ENCODE measurements at places on chromosomes 5 and 9.

DNA sequence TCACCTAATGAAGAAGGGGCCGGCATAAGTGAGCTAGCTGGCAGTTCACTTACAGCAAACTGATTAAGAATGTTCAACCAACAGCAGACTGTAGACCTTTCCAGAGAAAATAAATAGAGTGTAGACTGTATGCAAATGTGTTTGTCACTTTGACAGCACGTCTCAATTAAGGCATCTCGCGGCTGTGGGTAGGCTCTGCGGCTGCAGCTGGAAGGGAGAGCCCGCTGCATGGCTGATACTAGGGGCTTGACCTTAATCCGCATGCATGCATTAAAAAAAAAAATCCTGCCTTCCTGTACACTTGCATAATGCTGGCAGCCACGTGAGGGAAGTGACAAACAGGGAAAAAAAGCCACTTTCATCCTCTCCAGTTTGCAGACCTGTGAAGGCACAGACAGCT lies 82.3 kb downstream of the CRB2 start:
- DNase-seq = no peak

DNA sequence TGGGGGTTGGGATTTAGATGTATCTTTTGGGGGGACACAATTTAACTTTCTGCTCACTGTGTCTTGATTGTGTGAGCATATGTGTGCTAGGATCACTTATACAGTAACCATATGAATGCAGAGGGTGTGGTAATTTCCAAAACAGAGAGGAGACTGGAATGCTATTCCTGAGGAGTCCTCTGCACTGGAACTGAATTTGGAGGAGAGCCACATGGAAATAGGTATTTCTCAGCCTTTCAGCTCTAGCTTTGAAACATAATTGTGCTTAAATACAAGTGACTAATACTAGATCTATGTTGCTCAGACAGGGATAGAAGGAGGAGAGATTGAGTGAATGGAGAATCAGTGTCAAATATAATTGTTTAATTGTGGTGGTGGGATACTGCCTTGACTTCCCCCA lies 45.5 kb downstream of the FOCAD start:
- DNase-seq = no peak

DNA sequence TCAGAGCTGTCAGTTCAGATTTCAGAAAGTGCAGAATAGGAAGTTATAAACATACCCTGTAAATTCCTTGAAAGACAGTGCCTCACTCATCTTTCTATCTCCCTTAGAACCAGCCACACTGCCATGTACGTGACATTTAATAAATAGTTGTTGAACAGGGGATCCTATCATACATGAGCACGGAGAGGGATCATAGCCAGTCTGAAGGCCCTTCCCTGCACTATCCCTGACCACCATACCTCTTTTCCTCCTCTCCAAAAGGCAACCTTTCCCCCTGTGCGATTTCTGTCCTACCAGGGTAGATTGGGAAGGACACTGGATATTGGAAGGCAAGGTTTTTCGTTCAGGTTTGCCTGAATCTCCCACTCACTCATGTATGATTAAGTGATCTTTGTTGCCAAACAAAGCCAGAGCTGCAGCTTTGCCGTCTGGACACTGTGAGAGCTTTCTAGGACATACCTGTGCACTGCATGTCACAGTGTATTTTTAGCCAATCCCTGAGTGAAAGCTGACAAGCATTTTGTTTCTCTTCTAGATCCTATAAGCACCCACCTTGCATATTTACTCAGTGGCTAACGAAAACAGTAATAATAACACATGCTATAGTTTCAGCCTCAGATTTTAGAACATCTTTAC lies 986.5 kb upstream of the WWC1 start:
- no peak for DNase-seq

DNA sequence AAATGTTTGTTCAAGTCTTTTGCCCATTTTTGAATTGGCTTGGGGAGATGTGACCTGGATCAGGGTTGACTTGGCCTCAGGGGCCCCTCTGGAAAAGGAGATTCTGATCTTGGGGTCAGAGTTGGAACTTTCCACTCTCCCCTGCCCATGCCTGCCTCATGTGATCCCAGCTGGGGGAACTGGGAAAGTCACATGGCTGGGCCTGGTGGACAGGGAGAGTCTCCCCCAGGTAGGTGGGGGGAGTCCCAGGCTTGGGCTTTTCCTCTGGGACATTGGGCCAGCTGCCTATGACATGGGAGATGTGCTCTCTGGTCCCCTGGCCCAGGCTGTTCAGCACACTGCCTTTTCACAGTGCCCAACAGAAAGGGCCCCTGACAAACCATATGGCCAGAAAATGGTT lies 60.7 kb downstream of the NDST1 start:
- no peak for DNase-seq

- no peak for DNase-seq
Measured at GRCh38 chr5:96054311-96055030, 92.8 kb upstream of the ELL2 start.

DNA sequence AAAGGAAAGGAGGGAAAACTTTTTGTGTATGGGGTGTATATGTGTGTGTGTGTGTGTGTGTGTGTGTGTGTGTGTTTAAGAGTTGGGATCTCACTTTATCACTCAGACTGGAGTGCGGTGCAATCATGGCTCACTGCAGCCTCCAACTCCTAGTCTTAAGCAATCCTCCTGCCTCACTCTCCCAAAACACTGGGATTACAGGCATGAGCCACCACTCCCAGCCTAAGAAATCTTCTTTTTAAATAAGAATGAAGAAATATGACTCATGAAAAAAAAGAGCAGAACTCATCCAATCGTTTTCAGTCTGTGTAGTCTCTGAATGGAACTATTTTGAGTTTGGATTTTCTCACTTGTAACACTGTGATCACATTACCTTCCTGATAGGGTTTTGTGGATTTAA lies 601.5 kb downstream of the ACTL7B start:
- no peak for DNase-seq

DNA sequence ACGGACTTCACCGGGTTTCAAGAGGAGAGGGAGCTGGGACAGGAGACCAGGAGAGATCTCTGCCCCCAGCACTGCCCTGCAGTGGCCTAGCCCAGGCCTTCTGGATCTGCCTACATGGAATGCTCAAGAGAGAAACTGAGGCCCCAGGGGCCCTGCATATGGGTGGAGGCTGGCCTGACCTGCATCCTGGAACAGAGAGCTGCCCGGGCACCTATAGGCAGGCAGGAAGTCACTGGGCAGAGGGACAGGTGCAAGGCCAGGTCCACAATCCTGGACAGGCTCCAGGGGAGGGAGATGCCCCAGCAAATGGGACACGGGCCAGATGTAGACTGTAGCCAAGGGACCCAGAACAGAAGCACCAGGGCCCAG lies 98.5 kb upstream of the RUFY1 start:
- no peak for DNase-seq

- no peak for DNase-seq
Measured at GRCh38 chr5:172680921-172681320, 39.9 kb downstream of the NEURL1B start.

GRCh38 chr5:169609716-169610115 lies 26.1 kb downstream of the SPDL1 start:
- DNase-seq = no peak

GRCh38 chr5:122844136-122844909 lies 1.1 kb upstream of the SNX24 start:
- no peak for DNase-seq

DNA sequence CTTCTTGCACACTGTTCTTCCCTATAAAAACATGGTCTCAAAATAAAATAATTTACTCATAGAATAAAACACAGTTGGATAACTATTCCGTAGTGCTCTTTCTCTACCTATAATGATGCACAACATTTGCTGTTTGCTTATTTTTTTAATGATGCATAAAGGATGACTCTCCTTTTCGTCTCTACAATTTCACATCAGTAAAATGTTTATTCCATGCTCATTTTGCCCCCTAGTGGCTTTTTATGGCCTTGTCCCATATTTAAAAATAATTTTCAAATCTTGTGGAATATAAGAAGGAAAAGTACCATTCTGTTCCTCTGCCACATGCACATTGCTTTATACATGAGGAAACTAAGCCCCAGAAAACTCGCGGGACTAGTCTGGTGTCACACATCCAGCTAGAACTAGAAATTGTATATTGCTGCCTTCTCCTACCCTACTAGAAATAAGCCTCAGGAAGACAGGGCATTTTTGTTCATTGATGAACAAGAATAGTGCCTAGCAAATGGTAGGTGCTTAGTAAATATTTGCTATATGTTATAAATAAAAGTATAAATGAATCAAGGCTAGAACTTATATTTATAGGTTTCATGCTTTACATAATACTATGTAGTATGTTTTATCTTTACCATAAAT lies 12.7 kb downstream of the KCTD16 start:
- no peak for DNase-seq

DNA sequence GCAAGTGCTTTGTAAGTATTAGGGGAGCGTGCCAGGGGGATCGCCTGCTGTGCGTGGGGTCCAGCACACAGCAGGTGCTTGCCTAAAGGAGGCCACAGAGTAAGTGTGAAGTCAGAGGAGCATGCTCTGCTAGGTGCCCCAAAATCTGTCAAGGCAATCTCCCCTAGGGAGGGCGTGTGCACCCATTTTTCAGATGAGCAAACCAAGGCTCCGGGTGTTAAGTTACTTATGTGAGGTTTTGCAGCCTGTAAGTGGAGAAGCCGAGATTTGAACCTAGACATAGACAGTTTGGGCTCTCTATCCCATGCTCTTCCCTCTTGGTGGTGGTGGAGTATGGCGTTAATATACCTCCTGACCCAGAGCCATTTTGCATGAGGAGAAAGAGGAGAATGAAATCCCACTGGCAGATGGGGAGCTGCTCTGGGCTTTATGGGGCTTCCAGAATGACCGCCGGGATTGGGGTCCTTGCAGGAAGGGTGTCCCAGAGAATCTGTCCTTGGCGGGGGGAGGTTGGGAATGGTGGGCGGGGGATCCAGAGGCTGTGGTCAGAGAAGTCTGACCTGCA lies 14.1 kb downstream of the NDST1 start:
- DNase-seq = no peak

- DNase-seq = no peak
Measured at GRCh38 chr5:98917433-98917832, 11.4 kb downstream of the CHD1 start.

- no peak for DNase-seq
Measured at GRCh38 chr5:7686794-7687193, 164.1 kb downstream of the CFAP90 start.

GRCh38 chr9:254516-254915 lies 39.9 kb downstream of the DOCK8 start:
- no peak for DNase-seq

DNA sequence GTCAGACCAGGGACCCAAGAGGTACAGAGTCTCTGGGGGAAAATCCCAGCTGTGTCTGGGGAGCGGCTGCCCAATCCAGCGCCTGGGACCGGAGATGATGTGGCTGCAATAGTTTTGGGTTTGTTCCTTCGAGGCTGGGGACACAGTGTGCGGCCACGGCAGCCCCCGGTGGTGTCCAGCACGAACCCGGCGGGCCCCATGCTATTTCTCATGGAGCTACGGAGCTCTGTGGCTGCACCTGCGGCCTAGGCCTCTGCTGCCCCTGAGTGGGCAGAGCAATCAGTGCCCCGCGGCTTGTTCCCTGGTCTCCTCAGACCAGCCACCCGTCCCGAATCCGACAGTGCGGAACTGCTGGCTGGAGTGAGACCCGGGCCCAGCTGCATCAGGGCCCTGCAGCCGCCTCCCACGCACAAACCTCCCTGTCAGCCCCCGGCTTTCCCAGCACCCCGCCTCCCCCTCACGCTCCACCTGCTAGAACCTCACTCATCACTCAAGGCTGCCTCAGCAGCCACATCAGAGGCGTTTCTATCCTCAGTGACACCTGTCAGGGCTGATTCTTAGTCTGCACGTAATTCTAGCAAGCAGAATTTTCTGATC lies 29.0 kb downstream of the SARDH start:
- peak; percentile 76 for DNase-seq

- DNase-seq = no peak
Measured at GRCh38 chr5:140243706-140244250, 59.1 kb downstream of the PFDN1 start.

DNA sequence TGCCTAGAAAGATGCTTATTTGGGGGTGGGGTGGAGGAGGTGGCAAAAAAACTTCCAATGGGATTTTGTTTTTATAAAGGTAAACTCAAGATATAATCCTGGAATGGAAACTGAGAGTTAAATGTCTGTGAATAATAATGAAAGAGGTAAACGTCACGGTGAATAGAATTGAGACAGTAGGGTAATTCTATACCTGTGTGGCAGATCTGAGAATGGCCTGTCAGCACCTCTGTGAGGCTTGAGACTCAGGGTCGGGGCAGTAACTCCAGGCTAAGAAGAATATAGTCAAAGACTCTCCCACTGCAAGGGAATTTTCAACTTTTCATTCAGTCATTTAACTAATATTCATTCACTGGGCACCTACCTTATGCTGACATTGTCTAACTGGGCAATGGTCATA lies 581.2 kb upstream of the ZNF608 start:
- DNase-seq = no peak

GRCh38 chr9:136858844-136859757 lies 7.0 kb downstream of the MAMDC4 start:
- DNase-seq = peak; percentile 21

GRCh38 chr9:95920017-95920416 lies 44.5 kb downstream of the ERCC6L2 start:
- DNase-seq = no peak

- peak; percentile 9 for DNase-seq
Measured at GRCh38 chr9:135329571-135330306, 149.8 kb upstream of the PPP1R26 start.

GRCh38 chr5:30540150-30540549 lies 653.3 kb upstream of the CDH6 start:
- DNase-seq = no peak

DNA sequence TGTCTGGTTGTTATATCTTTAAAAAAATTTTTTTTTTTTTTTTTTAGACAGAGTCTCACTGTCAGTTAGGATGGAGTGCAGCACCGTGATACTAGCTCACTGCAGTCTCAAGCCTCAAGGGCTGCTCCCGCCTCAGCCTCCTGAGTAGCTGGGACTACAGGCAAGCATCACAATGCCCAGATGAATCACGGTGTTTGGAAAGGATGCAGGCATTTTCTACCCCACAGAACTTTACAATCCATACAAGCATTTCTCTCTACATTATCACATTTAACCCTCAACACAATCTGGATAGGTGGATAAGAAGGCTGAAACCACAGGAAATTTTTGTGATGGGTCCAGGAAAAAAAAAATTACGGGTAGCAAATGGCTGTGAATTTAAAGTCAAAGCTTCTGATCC lies 5.8 kb upstream of the PCA3 start:
- DNase-seq = no peak

- DNase-seq = no peak
Measured at GRCh38 chr5:148938522-148938882, 112.1 kb downstream of the ADRB2 start.

GRCh38 chr5:39517800-39518199 lies 93.0 kb upstream of the DAB2 start:
- no peak for DNase-seq

Data from activated T-cell treated with anti-CD3 and anti-CD28 coated beads, Interleukin-2, amount 50 U/mL, for 1 hour (primary cell).